ENCODE measurements at places on chromosomes 16 and 17.

DNA sequence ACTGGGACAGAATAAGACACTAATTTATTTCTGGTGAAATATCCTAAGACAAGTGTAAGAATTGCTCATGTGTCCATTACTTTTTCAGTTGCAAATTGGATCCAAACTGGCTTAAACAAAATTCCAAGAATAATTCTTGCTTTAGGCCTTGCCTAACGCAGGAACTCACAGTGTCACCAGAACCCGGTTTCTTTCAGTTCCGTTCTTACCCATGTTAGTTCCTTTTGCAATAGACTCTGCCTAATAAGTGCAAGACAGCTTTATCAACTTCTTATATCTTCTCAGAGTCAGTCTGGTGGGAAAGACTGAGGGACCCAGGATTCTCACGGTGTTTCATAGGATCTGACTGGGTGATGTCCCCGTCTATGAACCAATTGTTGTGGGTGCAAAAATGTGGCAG lies 24.7 kb downstream of the GDE1 start:
- DNase-seq = no peak

- no peak for DNase-seq
Measured at GRCh38 chr17:1906662-1907101, 76.9 kb downstream of the RPA1 start.

- DNase-seq = no peak
Measured at GRCh38 chr17:51840688-51841087, 317.8 kb downstream of the CA10 start.

- DNase-seq = no peak
Measured at GRCh38 chr16:81127051-81127450, 30.9 kb upstream of the GCSH start.

DNA sequence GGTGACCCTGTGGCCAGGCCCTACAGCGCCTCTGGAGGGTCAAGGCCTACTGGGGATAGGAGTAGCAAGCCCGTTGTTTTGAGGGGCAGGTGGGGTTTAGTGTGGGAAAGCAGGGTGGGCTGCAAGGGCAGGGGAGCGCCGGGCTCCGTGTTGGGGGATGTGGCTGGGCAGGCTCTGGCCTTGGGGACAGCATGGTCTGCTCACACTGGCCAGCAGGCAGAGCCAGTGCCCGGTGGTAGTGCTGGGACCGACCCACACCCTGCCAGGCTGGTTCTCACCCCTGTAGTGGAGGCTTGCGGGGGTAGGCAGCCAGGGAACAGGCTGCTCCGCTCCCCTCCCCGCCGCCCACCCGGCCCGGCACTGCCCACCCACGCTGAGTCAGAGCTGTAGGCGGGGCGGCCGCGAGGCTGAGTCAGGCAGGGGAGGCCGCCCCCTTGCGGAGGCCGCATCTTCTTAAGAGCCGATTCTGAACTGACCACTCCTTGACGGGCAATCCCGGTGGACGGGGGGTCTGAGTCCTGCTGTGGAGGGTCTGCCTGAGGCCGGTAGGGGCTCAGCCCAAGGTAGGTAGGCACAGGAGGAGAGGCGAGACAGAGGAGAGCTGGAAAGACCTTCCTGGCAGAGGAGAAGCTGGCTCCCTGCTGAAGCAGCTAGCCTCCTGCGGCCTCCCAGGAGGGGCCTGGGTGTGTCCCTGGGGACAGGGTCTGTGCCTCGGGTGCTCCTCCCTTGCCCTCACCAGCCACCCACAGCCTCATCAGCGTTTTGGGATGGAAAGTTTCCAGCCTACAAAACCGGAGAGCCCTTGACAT lies 62.4 kb downstream of the BAIAP2 start:
- DNase-seq = peak; percentile 49

- DNase-seq = peak; percentile 12
Measured at GRCh38 chr17:41338961-41339485, 11.6 kb downstream of the KRT33A start.

DNA sequence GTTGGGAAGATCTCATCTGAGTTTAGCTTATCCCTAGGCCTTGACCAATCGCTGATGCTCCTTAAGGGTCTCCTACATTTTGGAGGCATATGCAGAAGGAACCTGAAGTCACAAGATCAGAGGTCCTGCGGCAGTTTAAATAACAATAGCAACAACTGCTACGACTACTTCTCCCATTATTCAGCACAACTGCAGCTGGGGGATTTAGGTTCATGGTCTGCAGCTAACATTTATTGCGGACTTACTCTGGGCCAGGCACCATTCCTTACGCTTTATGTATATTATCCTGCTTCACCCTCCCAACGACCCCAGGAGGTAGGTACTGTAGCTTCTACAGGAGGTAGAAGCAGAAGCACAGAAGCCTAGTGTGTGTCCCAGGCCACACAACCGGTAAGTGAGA lies 59.5 kb downstream of the AKAP1 start:
- DNase-seq = no peak

- no peak for DNase-seq
Measured at GRCh38 chr17:77679589-77679988, 278.9 kb upstream of the TNRC6C start.

GRCh38 chr17:46046957-46047356 lies 47.9 kb downstream of the STH start:
- DNase-seq = no peak

- peak; percentile 16 for DNase-seq
Measured at GRCh38 chr17:40168262-40168832, 8.9 kb upstream of the RAPGEFL1 start.

GRCh38 chr16:85328676-85329058 lies 216.4 kb upstream of the CIBAR2 start:
- DNase-seq = no peak

DNA sequence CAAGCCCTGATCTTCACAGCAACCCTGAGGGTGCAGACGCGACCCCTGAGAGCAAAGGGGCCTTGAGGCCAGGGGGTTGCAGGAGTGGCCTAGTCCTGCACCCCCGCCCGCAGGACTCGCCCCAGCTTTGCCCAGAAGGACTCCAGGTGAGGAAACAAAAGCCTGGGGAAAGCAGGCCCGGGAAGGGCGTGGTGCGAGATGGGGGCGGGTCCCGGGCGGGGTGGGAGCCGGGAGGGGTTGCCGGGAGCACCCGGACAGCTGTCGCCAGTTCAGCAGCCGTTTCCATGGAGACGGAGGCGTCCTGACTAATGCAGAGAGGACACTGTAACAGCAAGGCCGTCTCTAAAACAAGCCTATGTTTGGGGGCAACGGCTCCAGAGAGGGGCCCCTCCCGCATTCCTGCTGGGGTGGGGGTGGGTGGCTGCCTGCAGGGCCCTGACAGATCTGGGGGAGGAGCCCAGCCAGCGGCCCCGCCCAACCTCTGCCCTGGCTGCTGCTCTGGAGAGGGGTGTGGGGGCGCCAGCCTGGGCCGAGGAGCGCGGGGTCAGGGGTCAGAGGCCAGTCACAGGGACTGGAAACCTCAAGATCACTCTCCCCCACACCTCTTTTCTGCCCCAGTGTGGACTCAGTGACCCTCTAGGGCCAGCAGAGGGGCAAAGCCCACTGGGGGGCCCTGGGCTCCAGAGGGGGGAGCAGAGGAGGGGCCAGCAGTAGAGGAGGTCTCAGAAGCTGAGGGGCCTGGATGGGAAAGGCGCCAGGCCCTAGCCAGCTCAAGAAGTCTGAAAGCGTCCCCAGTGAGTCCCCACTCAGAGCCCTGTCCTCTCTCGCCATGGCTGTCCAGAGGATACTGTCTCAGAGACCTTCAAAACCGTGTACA lies 3.1 kb upstream of the TPPP3 start:
- no peak for DNase-seq

GRCh38 chr16:13779676-13780075 lies 140.3 kb upstream of the ERCC4 start:
- no peak for DNase-seq

DNA sequence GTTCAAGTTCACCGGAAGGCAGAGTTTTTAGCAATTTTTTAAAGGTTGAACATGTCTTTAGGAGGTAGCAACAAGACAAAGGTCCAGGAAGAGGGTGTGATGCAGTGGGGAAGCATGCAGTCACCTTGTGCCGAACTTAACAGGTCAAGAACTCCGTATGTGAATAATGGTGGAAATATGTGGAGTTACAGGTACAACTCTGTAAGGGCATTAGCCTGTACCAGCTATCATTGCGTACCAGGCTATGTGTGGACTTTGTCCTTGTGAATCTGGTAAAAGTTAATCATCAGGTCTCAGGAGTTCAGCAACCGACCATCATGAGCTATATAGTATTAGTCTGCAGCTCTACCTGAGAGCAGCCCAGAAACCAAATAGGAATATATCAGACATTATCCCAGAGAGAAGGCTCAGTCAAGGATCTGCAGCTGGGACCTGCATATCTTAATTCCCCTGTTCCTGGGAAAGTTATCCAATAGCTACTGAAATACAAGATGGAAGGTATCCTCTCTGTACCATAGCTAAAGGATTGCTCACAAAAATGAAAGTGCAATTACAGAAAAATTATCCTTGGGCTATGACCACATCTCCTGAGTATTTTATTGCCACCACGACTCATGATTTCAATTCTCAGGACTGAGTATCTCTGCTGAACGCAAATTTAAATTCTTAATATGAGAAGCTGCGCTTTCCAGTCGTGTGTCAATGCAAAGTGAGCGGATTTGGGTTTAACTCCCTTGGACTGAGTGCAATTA lies 469.3 kb downstream of the CDH13 start:
- no peak for DNase-seq

DNA sequence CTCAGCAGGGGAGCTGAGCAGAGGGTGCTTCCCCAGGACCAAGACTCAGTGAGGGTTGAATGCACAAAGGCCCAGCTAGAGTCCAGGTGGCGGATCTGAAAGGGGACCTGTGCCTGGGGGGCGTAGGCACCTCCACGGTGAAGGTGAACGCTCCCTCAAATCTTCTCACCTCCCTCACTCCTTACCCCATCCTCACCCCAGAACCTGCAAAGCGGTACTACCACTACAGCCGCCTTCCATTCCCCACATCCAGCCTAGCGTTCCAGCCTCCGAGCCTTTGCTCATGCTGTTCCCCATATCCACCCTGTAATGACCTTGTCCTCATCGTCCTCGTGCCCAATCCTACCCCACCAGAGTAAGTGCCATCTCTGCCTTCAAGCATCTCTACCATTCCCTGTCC lies 30.6 kb downstream of the TRPV3 start:
- no peak for DNase-seq

- no peak for DNase-seq
Measured at GRCh38 chr16:19196871-19197270, 28.8 kb downstream of the SYT17 start.

- no peak for DNase-seq
Measured at GRCh38 chr17:57984261-57984890, 3.7 kb downstream of the VEZF1 start.

DNA sequence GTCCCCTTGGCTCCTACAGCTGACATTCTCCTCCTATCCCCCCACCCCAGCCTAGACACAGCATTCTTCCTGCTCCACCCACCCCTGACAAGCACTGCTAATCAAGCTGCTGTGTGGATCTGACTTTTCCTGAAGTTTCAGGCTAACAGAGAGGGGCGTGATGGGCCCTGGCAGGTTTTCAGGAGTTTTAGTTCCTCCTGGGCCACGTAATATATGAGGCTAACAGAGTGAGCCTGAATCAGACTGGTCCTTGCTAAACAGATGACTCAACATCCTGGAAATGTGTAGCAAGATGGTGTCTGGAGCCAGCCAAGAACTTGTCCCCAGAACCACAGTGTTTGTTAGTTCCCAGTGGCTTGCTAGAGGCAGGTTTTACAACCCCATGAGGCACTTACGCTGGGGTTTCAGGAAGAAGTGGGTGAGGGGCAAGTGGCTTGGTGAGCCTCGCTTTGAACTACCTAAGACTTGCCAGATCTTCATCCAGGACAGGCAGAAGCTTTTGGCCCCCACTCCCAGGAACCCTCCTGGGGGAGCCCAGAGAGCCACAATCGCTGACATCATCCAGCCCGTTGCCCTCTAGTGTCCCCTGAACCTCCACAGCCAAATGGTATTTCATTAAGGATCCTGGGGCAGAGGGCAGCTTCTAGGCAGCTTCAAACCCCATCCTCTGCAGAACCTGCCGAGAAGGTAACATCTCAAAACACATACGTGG lies 15.9 kb downstream of the TMEM92 start:
- no peak for DNase-seq

GRCh38 chr17:28545787-28546415 lies 6.5 kb downstream of the UNC119 start:
- DNase-seq = no peak

- DNase-seq = no peak
Measured at GRCh38 chr16:81900456-81900855, 110.8 kb downstream of the SDR42E1 start.
